AG08395 (cell line): ENCODE measurements at places on chromosomes 11 and 22.
A peak's percentile ranks its signal among the peaks of the same experiment; 100 is the strongest.

DNA sequence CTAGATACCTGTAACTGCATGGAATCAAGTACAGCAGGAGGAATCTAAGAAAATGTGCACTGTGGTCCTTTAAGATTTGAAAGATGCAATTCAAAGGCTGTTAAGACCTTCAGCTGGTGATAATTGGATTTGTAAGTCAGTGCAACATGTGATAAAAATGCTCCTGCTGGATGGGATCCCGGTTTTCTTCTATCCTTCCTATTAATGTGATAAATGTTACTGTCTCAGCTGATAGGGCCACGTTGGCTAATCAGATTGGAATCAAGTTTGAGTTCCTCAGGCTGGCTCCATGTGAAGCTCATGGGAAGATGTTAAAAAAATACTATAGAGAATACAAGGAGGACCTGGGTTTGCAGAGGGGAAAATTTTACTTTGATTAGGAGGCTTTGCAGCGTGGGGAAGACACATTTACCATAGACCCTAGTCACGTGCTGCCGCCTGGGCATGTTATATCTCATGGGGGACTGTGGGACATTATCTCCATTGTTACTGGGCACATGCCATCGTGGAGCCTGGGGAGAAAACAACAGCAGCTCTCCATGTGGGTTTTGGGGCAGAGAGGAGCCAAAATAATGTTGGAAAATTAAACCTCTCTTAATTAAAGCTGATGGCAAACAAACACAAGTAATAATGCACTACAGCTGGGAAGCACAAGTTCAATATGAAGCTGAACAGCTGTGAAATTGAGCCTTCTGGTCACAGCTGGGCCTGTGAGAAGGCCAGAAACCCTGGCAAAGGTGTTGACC is 652.5 kb downstream of the NTM start:
- peak; percentile 60 for DNase-seq

DNA sequence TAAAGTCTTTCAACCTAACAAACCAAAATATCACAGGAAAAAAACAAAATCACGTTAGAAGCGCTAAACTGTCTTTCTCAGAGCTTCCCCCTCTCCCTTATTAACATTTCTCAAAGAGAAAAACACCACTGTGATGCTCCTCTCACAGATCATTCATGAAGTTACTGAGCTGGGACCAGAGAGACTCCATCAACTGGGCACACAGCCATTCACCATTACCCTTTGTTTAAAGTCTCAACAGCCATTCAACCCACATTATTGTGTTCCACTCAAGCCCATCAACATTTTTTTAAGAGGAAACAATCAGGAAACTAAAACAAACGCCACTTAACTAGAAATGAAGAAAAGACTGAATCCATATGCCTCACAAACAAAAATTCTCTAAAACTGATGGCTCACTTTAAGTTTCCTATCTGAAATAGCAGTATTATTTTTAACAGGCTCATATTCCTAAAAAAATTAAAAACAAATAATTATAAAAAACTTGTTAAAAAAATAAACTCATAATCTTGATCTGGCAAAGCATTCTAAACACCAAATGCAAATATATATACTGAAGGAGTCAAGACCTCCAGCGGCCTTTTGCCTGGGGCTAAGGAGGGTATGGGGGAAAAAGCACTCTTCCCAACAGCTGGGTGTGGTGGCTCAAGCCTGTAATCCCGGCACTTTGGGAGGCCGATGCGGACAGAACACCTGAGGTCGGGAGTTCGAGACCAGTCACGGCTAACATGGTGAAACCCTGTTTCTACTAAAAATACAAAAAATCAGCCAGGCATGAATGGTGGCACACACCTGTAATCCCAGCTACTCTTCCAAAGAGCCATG is 14.0 kb downstream of the CELF1 start:
- no peak for DNase-seq

- no peak for DNase-seq
These were observed 1.0 kb upstream of the ELF5 start for GRCh38 chr11:34514597-34514996.

DNA sequence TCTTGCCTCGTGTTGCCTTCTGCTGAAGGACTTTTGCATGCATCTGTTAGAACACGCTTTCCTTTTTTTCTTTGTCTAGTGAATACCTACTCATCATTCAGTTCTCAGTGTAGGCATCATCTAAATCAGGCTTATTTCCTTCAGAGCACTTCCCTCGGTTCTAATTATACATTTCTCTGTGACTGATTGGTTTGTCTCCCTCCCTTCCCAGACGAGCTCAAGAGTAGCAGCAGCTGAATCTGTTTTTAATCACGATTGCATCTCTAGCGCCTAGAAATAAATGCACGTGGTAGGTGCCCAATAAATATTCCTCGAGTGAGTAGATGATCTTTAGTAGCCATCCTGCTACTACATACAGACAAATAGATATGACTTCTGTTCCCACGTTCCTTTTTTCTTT is 6.3 kb downstream of the CEP164 start:
- DNase-seq: no peak

GRCh38 chr11:15484398-15484797 is 369.7 kb downstream of the INSC start:
- DNase-seq: no peak

DNA sequence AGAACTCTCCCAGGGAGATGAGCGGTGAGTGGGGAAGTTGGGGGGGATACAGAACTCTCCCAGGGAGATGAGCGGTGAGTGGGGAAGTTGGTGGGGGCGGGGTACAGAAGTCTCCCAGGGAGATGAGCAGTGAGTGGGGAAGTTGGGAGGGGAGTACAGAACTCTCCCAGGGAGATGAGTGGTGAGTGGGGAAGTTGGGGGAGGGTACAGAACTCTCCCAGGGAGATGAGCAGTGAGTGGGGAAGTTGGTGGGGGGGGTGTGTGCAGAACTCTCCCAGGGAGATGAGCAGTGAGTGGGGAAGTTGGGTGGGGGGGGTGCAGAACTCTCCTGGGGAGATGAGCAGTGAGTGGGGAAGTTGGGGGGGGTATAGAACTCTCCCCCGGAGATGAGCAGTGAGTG is 186.5 kb downstream of the SHANK2 start:
- no peak for DNase-seq

DNA sequence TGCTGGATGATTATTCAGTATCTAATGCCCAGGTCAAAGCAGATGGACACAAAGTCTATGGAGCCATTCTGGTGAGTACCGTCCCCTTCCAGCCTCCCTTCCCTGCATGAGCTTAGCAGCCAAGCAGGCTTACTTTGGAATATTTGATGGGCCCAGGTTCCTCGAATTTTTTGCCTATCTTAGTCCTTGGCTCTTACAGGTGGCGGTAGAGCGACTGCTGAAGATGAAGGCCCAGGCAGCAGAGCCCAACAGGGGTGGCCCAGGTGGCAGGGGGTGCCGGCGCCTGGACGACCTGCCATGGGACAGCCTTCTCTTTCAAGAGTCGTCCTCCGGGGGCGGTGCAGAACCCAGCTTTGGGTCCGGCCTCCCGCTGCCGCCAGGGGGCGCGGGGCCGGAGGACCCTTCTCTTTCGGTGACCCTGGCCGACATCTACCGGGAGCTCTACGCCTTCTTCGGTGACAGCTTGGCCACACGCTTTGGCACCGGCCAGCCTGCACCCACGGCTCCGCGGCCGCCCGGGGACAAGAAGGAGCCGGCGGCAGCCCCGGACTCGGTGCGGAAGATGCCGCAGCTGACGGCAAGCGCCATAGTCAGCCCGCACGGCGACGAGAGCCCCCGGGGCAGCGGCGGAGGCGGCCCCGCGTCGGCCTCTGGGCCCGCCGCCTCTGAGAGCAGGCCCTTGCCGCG is 741 bp upstream of the TMEM179B start:
- peak; percentile 91 for DNase-seq

- peak; percentile 76 for DNase-seq
These were observed 176.0 kb downstream of the ARHGAP42 start for GRCh38 chr11:100863080-100863581.

DNA sequence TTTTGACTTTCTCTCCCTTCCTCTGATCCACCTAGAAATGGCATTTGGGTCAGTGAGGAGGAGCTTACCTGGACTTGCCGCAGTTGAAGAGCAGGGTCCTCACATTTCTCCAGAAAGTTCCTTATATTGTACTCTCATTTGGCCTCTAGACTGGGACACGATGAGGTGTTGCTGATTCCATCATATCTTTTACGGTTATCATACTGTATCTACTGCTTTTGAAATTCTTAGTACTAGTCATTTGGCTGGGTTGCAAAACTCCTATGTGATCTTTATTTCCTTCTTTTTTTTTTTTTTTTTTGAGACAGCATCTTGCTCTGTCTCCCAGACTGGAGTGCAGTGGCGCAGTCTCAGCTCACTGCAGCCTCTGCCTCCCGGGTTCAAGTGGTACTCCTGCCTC is 58.7 kb upstream of the FAM181B start:
- DNase-seq: no peak

DNA sequence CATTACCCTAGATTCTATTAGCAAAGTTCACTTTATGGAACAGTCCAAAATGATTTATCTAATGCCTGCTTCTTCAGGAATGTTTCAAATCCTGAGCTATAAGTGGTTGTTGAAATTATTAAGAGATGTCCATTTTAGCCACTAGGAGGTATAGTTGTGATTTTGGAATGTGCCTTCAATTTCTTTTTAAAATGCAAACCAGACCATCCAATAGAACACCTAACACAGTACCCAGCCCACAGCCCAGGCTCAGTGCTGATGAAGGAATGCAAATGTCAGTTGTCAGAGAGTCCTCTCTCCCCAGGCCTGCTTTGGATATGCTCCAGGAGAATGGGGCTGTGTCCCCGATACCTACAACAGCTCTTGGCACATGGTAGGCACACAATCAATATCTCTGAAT is 85.8 kb upstream of the E2F8 start:
- peak; percentile 48 for DNase-seq

GRCh38 chr11:128379587-128380580 is 207.5 kb downstream of the ETS1 start:
- no peak for DNase-seq

GRCh38 chr11:61587951-61588727 is 7.3 kb upstream of the SYT7 start:
- peak; percentile 42 for DNase-seq

DNA sequence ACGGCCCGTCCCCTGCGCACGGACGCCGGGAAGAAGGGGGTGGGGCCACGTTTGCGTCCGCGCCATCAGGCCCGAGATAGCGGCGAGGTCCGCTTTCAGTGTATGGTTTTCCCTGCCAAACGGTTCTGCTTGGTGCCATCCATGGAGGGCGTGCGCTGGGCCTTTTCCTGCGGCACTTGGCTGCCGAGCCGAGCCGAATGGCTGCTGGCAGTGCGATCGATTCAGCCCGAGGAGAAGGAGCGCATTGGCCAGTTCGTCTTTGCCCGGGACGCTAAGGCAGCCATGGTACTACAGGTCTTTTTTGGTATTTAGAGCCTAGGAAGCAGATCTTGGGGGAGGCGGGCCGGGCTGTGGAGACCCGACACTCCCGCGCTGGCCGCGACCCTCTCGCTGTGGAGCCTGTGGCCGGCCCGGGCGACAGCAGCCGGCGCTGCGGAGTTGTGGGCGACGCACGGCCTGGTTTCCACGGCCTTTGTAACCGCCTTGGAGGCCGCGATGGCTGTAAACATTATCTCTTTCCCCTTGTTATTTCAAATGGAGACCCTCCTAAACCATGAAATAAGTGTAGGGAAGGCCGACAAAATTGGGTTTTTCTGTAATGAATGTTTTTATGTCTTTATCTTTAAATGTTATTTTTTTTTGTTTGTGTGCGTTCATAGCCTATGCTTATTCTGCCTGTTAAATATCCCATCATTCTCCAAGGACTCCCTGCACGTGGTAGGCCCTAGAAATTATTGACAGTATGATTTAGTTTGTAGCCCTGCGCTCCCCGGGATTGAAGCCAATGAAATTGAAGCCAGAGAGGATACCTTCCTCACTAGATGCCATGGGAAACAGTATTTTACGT is at the start of gene AASDHPPT:
AASDHPPT (plus strand) TSS at position 54 of the 847 bp plus-strand sequence; CDS start at position 103, 49 bp downstream.
- no peak for DNase-seq

DNA sequence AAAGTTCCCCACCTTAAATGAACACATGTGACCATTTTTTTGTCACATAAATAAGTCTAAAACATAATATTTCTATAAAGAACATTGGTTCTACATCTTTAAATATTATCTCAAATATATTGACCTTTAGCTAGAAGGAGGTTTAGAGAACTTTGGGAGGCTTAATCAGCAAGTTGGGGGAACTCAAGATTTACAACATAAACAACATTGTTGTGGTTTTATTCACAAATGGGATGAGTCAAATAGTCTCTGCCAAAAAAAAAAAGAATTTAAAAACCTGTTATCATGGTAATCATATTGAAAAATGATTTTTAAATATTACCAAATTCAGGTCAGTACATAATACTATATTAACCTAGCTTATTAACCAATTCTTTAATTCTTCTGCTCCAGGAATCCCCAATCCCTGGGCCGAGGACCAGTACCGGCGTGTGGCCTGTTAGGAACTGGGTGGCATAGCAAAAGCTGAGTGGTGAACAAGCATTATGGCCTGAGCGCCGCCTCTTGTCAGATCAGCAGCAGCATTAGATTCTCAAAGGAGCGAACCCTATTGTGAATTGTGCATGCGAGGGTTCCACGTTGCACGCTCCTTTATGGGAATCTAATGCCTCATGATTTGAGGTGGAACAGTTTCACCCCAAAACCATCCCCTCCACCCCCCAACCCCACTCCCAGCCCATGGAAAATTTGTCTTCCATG is 98.2 kb downstream of the RDX start:
- no peak for DNase-seq

- DNase-seq: peak; percentile 83
These were observed 51.5 kb upstream of the LRRC32 start for GRCh38 chr11:76721755-76722677.

GRCh38 chr22:42156598-42156997 is 26.0 kb upstream of the CYP2D6 start:
- no peak for DNase-seq

DNA sequence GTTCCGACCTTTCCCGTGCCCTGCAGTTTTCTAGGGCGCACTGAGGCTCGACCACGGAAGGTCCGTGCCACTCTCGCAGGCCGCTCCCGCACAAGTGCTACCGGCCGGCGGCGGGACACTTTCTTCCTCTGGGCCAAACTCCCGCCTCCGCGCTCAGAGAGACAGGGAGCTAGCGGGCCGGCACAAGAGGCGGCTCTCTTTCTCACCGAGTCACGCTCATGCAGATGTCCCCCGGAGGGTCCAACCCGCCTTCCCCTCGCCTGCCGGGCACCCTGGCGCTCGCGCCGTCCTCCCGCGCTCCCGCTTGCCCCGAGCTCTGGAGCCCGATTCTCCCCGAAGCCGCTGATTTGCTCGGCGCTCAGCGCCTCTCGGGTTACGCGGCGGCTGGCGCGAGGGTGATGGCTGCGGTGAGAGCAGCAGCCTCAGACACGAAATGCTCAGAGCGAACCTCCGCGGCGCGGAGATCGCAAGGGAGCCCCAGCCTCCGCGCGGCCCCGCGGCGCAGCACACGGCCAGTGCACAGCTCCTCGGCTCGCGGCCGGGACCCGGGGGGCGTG is 1.0 kb downstream of the LMO1 start:
- DNase-seq: peak; percentile 67

GRCh38 chr22:43078522-43078921 is 10.7 kb downstream of the TTLL1 start:
- DNase-seq: no peak
